ENCODE measurements at places on chromosomes 6 and 20.

DNA sequence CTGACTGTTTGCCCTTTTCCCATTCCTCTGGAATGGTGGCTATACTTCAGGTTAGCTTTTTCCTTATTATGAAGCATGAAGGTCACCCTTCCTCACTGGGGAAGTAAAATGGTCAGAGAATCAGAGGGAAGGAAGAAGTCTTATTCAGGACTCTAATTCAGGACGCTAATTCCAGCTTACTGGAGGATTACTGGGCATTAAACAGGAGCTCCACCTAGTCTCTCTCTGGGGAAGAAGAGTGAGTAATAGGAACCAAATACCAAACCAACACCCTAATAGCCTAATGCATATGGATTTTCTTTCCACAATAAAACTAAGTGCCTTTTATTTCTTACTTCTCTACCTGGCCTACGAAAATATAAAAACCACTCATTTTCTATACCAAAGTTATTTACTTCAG, 10.1 kb downstream of the CRISP1 start:
- DNase-seq = no peak

DNA sequence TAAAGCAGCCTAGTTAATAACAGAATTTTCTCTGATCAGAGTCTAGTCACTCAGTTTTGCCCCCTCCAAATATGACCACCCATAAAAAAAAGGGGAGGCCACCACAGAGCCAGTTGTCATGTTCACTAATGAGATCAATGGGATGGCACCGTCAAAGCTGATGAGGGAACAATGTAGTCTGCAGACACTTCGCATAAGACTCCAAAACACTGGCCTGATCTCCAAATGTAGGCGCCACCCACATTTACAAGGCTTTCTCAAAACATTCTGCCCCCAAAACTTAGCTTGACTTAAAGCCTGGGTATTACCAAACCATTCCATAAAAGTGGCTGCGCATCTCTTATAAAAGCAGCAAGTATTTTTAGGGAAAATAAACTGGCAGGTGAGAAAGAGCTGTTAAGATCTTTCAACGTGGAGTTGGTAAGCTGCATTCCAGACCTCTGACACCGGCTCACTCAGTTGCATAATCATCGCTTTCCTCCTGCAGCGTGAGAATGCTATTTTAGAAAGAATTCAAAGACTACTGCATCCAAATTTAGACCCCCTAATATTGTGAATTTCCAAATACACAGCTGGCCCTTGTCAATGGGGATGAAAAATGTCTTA, 59.3 kb downstream of the TBC1D7 start:
- no peak for DNase-seq

GRCh38 chr6:46816626-46817025, 23.4 kb downstream of the MEP1A start:
- DNase-seq = no peak

DNA sequence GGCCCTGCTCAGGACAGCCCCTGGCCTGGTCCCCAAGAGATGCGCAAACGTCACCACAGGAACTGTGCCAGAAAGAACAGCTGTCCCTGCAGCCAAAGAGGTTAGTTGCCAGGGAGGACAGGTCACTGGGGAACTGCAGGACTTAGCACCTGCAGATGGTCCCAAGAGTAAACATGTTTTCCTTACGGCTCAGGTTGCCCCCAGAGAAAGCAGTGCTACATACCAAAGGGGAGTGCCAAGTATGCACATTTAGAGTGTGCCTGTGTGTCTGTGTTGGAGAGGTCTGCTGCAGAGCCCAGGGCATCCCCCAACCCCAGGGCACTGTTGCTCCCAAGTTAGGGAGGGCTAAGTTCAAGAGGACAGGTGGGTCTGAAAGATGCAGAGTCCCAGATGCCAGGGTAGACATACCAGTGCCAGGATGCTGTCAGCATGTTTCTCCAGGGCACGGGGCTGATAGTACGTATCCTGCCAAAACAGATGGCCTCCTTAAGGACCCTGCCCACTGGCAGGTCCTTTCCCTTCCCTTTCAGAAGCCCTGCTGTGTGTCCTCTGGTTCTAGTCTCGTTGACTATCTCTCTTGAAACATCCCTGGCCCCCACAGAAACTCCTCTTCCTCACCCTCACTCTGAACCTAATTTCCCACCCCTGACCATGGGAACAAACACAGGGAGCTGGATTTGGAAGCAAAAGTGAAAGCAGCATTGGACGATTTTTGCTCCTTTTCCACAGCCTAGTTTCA, 1.3 kb downstream of the ABHD16A start:
- no peak for DNase-seq

- no peak for DNase-seq
These were observed 59.5 kb downstream of the PRND start for GRCh38 chr20:4781211-4781610.

DNA sequence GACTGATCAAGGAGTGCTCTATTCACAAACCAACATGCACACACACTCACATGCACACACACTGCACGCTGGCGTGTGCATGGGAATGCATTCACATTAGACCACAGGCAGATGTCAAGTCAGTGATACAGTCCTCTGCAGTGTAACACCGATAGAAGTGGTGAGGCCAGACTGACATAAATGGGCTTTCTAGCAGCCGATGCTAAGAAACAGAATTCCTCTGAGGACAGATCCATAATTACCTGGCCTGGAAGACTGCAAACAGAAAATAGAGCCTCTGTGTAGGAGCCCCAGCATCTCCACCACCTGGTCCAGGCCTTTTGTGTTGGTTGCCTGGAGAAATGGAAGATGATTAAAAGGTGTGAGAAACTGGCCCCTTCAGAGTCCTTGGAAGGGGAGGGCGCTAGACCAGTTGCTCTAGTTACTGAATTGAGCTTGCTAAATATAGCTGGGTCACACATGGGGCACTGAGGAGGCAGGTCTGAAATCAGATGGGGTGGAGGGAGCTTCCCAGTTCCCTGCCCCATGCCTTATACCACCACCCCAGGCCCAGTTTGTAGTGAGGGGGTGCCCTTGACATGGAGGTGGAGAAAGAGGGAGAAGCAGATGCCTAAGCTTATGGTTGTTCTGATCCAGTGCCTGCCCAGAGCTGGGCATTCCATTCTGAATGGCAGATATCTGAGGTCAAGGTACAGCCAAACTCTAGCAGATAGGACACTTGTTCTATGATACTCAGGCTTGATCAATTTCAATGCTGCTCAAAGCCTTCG, 233.8 kb downstream of the LRFN2 start:
- DNase-seq = no peak

- DNase-seq = no peak
These were observed 11.8 kb downstream of the UNC5CL start for GRCh38 chr6:41027241-41027640.

- no peak for DNase-seq
These were observed 29.5 kb upstream of the SALL4 start for GRCh38 chr20:51831866-51832265.

DNA sequence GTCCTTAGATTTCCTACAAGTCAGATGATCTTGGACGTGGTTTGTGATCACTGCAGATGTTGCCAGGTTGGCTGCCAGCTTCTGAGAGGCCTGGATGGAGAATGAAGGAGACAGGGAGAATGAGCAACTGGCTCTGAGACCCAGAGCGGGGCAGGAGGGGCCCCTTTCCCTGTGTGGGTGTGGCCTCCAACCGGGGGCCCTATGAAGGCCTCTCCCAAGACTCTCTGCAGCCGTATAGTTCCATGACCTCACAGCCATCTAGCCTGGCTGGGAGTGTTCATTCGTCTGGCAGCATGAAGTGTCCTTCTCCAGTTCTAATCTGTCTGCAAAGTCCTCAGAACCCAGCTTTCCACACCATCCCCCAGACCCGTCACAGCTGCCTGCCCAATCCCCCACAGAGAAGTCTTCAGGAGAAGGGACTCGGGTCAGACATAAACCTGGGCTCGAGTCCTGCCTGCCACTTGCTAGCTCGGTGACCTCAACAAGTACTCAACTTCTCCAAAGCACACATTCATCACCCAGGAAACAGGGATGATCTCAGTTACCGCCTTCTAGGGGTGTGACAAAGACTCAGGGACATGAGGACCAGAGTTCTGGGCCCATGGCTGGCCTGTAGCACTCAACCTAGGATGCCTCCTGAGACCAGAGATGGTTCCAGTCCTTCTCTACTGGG, 122.6 kb downstream of the EDN3 start:
- DNase-seq = no peak
